ENCODE measurements at places on chromosomes 5 and 9. TPM values are rescaled to one million over a fixed set of nuclear protein-coding genes. Genes with fewer than 3 reads are reported as not detected.
A peak's percentile ranks its signal among the peaks of the same experiment; 100 is the strongest.

- no peak for DNase-seq
- H3K4me3 ChIP-seq: no peak overlapping the region
- peaks cover 2% of the 10 kb centered on the region for H3K27me3 ChIP-seq
- H3K4me1 ChIP-seq: peaks cover 6% of the 10 kb centered on the region
Observed at GRCh38 chr5:40678026-40678425, 1.7 kb upstream of the PTGER4 start.

DNA sequence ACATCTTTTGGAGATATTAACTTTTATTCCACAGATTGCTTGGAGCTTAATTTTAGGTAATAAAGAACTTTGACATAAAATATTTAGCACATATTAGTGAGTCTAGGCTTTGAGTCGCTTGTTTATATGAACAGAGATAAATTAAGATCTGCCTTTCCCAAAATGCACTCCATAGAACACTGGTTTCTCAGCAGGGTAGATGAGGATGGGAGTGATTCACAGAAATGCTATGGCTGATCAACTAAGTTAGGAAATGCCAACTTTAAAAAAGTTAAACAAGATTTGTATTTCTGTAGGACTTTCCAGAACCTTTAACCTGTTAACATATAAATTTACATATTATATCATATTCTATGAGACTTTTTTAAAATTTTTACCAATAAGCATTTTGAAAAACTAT, 65.2 kb downstream of the STARD4 start:
- H3K27ac ChIP-seq: no peak overlapping the region
- no peak for DNase-seq
- H3K27me3 ChIP-seq: no peaks in the 10 kb centered on the region
- no peaks in the 10 kb centered on the region for H3K36me3 ChIP-seq
- H3K4me1 ChIP-seq: no peaks in the 10 kb centered on the region

GEMIN5 gene
- total RNA-seq: 14.6 TPM

GRCh38 chr5:177430140-177430951, 3.9 kb downstream of the GRK6 start:
- H3K36me3 ChIP-seq: peaks cover 13% of the 10 kb centered on the region
- no peaks in the 10 kb centered on the region for H3K27me3 ChIP-seq
- peaks cover 3% of the 10 kb centered on the region for H3K4me1 ChIP-seq
- DNase-seq: peak; percentile 70

DNA sequence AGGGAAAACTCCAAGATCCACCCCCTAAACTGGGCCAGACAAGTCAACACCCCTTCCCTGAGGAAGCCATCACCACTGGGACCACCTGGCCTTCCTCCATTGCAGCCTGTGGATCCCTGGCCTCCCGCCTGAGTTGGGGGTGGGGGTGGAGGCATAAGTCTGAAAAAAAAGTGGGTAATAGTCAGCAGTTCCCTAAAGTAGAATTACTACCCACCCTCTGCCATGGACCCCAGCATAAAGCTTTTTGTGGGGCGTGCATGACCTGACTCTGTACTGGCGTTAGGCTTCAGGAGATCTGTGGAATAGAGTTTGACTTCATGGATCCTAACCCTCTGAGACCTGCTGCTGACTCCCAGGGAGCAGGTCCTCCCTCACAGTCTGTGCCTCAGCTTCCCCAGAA, 2.0 kb upstream of the CXXC5 start:
- H3K36me3 ChIP-seq: no peaks in the 10 kb centered on the region
- H3K27me3 ChIP-seq: no peaks in the 10 kb centered on the region
- no peak overlapping the region for H3K4me3 ChIP-seq
- H3K4me1 ChIP-seq: peaks cover 22% of the 10 kb centered on the region

DNA sequence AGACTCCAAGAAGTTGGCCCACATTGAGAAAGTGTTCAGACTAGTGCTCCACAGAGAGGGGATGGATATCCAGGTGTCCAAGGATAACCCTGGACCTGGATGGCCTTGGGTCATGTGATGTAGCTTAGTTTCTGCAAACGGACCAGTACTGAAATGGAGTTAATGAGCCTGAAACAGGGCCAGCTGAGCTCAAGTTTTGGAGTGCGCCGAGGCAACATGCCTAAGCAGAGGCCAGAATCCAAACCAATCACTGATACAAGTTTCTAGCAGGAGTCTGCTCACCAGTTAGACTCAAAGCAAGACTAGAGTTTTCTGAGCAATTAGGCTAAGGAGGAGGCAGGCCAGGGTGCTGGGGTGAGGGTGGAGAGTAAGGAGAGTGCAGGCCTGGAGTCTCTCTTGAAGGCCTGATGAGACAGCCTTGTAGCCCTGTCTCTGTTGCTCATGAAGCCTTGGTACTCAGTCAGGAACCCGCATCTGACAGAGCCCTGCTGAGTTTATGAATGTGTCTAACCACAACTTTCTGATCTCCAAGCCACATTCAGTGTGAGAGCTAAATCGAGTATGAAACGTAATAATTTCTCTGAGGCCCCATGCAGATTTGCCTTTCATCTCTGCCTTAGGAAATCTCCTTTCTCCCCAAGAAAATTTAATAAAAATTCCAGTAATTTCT, 68.9 kb upstream of the EQTN start:
- H3K27me3 ChIP-seq: no peaks in the 10 kb centered on the region
- no peaks in the 10 kb centered on the region for H3K4me1 ChIP-seq
- DNase-seq: no peak
- no peaks in the 10 kb centered on the region for H3K36me3 ChIP-seq

GRCh38 chr5:100424017-100424416, 111.2 kb upstream of the FAM174A start:
- no peaks in the 10 kb centered on the region for H3K4me1 ChIP-seq
- H3K27me3 ChIP-seq: no peaks in the 10 kb centered on the region
- H3K4me3 ChIP-seq: no peak overlapping the region
- H3K27ac ChIP-seq: no peak overlapping the region
- DNase-seq: no peak

FOXD1 gene
- total RNA-seq: 1.6 TPM

FUT7 gene
- not detected for total RNA-seq

PDLIM4 gene
- total RNA-seq: 35.9 TPM

DNA sequence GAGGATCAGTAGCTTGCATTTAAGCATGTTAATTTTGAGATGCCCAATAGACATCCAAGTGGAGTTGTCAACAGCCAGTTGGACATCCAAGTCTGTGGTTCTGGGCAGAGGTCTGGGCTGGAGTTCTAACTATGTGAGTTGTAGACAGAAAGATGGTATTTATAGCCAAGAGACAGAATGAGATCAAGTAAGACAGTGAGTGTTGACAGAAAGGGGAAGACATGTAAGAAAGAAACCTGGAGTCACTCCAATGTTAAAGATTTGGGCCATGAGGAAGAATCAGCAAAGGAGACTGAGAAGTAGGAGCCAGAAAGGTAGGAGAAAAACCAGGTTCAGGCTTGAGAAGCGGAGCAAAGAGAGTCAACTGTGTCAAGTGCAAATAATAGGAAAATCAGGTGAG, 95.5 kb upstream of the PUM3 start:
- H3K36me3 ChIP-seq: no peaks in the 10 kb centered on the region
- H3K27ac ChIP-seq: no peak overlapping the region
- no peak overlapping the region for H3K4me3 ChIP-seq
- no peaks in the 10 kb centered on the region for H3K27me3 ChIP-seq

FBP2 gene
- total RNA-seq: 2.0 TPM

PCDHA9 gene
- 0.14 TPM for total RNA-seq

BICD2 gene
- total RNA-seq: 48.3 TPM

CCL21 gene
- 7.2 TPM for total RNA-seq
